ENCODE measurements at places on chromosomes 3 and 15.

DNA sequence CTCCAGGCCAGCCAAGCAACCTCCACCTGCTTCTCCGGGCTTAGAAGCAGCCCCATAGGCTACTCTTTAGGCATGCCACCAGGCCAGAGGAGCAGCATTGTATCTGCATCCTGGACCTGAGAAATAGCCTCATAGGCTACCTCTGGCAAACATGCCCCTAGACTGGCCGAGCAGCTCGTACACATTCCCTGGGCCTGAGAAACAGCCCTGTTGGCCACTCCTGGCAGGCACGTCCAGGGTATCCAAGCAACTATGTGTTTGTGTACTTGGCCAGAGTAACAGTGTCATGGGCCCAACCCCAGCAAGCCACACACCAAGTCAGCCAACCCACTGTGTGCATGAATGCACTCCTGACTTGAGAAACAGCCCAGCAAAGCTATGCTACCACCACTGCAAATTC is 498.7 kb upstream of the CDIN1 start:
- no peak for DNase-seq

DNA sequence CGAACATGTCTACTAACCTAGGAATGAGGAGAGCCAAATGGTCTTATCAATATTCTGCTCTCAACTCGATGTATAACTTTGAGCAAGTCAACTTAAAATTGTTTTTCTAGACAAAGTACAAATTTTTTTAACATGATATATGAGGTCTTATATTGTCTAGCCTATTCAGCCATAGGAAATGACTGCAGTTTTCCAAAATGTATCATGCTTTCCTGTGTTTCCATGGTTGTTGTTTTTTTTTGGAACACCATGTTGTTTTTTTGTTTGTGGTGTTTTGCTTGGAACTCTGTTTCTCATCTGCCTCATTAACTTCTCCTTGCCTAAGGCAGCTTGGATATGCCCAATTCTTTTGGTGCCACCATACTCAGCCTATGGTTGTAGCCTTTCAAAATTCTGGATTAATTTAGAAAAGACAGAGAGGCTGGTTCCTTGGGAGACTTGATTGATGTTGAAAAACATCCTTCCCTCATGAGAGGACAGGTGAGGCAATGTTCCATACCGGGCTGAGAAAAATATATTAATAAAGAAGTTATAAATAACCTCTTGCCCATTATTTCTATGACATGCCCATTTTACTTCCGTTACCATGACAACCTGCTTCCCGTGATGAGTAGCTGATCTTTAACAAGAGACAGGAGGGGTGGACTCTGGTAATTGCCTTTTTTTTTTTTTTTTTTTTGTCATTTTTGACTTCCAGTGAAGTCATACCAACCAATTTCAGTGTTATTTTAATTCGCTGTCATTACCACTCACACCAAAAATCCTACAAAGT is 687.9 kb upstream of the GRM7 start:
- no peak for DNase-seq

GRCh38 chr3:146650691-146651442 is 45.7 kb upstream of the PLSCR5 start:
- DNase-seq, result no peak

DNA sequence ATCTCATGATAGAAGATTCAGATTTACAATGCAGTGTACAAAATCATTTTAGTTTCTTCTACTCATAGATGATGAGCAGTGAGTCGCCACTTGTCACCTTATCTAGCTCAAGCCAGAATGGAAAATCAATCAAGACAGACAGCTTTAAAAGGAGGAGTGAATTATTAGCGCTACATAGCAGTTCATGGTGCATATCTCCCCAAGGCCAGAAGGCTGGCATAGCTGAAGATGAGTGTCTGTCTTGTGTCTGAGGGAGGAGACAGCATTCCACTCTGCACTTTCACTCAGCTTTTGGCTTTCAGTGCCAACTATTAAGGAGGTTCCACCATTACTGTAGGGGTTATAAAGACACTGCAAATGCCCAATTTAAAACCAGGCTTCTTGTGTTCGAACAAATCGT is 804.1 kb upstream of the LMCD1 start:
- no peak for DNase-seq

- no peak for DNase-seq
Measured at GRCh38 chr15:68429691-68430470, 2.1 kb downstream of the ITGA11 start.

- DNase-seq, result no peak
Measured at GRCh38 chr3:52210550-52211046, 12.6 kb downstream of the ALAS1 start.

DNA sequence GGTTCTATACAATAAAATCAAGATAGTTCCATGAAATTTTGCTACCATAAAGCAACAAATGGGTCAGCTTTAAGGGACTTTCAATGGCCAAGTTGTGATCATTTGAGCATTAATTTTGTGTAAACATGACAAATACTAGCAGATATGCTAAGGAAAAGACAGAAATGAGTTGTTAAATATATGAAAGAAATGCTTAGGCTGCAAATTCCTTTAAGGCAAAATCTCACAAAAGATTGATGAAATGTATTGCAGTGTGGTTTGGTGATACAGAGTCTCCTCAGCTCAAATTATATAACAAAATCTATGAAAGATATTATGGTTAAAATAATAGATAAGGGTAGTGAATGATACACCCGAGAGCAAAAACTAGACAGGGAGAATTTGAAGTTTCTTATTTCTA is 377.2 kb downstream of the RAP2B start:
- no peak for DNase-seq

DNA sequence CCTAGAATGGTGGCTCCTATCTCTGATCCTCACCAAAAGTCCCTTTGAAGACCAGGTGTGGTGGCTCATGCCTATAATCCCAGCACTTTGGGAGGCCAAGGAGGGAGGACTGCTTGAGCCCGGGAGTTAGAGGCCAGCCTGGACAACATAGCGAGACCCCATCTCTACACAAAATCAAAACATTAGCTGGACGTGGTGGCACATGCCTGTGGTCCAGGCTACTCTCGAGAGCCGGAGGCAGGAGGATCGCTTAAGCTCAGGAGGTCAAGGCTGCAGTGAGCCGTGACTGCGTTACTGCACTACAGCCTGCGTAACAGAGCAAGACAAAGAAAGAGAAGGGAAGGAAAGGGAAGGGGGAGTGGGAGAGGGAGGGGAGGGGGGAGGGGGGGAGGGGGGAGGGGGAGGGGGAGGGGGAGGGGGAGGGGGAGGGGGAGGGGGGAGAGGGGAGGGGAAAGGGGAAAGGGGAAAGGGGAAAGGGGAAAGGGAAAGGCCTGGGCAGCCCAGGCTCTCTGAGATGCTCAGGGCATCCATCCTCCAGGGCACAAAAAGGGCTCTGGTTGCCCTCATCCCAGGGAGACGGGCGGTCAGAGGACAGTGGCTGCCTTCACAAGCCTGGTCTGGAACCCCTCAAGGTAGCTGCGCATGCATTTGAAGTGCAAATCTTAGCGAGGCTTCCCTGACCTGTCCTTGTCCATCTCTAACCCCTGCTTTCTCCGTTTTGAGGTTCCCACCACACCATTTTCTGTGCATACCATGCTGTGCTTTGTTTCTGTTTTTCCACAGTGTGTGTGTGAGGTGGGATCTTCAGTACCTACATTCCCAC is 76.1 kb downstream of the LDHAL6B start:
- no peak for DNase-seq

DNA sequence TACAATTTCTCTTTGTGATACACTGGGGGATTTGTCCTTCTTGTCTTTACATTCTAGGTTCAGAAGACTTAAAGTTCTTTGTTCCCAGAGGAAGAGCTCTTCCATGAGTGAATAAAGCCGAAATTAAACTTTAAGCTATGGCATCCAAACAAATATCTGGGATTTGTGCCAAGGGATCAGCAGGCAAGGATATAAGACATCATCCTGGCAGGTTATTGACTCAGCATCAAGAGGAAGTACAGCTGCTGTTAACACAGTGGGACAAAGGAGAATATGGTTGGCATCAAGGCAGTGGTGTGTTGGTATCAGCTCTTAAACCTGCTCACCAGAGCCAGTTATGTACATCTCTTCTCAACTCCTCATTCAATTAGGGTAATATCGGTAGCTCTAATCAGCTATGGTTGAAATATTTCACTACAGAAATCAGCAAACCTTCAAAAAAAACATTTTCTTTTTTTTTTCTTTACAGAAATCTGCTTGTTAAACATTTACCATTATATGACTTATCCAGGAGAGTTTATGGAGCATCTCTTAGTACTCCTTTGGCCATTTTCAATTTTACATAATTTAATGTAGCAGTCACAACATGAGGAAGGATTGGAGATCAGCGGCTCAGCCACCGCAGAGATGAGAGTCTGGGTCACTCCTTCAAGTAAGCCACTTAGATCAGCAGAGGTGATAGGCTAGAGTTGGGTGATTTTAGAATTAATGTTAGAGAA is 1198.6 kb upstream of the EPHA6 start:
- DNase-seq, result no peak

DNA sequence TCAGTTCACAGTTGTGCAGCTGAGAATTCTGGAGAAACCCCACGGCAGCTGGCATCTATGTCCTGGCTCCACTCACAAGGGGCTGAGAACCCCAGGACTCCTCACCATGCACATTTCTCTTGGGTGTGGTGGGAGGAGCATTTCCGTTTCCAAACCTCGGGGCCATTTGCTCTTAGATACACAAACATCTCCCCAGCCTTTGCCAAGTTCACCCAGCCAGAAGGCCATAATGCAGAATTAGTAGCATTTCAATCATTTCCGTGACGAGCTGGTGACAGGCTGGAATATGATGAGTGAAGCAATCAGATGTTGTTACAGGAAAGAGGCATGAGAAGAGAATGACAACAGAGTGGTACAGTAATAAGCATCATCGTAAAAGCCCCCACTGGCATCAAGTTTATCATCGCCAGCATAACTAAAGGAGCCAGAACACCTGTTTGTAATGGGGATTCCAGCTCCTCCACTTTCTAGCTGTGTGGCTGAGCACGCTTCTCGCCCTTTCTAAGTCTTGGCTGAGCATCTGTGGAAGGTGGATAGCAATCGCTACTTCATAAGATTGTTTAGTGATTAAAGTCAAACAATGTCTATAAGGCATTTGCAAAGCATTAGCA is 82.0 kb downstream of the LIPC start:
- no peak for DNase-seq

DNA sequence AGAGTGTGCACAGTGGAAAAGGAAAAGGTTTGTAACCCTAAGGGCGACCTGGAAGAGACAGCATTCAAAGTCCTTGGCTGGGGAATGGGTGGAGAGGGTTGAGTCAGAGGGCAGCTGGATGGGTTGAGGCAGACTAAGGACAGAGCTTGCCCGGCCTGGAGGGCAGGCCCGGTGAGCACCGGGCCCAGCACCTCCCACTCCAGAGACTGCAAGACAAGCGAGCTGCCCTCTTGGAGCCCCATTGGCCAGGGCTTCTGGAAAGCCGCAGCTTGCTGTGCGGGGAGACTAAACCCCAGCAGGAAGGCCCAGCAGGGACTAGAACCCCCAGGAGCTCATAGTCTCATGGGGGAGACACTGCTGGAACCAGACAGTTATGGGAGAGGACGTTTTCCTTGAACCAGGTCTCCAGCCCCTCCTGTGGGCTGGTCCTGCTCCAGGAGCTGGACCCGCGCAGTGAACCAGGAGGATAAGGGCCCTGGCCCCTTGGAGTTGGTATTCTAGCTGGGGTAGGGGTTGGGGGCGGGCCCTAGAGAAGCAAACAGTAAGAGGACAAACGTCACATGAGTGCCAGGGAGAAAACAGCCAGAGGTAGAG is 59.1 kb downstream of the RGMA start:
- no peak for DNase-seq

DNA sequence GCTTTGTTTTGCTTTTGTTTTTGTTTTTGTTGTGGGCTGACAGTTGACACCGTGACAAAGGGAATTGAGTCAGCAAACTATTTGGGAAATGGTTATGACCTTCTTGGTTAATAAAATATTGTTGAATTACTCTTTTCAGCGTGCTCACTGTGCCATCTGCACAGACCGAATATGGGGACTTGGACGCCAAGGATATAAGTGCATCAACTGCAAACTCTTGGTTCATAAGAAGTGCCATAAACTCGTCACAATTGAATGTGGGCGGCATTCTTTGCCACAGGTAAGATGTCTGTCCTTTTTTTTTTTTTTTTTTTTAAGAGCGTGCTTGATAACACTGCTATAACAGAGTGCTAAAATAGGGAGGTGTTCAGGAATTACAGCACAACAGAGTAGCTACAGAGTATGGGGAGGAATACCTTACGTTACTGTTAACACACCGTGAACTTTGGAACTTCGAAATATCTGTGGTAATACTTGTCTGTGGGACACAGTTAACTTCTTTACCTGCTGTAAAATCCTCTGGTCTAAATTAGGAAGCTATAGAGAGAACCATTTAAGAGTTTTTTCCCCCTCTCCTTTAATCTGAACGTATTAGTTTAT is 48.2 kb downstream of the PRKCI start:
- no peak for DNase-seq

DNA sequence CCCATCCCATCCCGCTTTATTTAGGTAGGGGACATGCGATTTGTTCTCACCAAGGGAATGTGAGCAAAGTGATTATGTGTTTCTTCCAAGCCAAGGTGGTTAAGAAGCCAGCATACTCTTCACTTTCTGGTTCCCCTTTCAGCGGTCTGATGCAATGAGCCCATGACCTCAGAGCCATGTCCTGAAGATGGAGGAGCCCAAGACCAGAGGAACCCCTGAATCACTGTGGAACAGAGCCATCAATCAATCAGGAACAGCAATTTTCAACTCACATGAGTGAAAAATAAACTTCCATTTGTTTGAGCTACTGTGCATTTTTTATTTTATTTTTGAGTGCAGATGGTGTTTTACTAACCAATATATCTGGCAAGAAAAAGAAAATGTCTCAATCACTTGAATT is 10.8 kb downstream of the THRB start:
- DNase-seq, result no peak

GRCh38 chr15:27903405-27903804 is 195.7 kb downstream of the OCA2 start:
- no peak for DNase-seq

DNA sequence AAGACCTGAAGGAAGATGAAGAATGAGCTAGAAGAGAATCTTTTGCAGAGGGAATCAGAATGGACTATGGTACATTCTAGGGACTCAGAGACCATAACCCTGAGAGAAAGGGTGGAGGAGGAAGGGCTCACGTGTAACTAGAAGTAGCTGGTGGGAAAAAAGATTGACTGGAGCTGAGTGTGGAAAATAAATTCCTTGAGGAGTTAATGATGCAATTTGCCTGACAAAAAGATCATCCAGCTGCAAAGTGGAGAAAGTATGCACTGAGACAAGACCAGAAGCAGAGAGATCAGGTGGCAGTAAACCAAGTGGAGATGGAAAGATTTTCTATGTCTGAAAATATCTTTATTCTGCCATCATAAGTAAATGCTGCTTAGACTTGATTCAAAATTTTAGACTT is 52.9 kb upstream of the TBL1XR1 start:
- DNase-seq, result no peak

- no peak for DNase-seq
Measured at GRCh38 chr3:152266221-152266995, 2.3 kb upstream of the MBNL1 start.

GRCh38 chr3:77041811-77042210 is 1.9 kb downstream of the ROBO2 start:
- DNase-seq, result no peak

Measured in activated CD8-positive, alpha-beta memory T cell treated with anti-CD3 and anti-CD28 coated beads for 48 hours (primary cell).